ENCODE measurements at places on chromosomes 2 and 18. TPM values are rescaled to one million over a fixed set of nuclear protein-coding genes. Genes with fewer than 3 reads are reported as not detected.

DNA sequence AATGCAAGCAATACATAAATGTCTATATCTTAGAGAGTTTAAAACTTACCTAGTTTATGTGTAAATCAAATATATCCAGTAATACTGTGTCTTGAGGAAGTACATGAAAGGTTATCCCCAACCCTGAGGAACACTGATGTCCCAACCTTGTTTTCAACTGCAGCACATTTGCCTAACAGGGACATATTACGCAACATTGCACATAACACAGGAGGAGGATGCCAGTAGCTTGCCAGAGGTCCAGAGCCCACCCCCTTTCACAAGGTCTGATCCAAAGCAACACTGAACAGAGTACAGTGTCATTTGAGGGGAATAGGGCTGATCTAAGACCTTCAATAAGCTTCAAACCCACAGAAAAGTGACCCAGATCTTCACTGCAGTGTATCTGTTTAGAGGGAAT, 678.5 kb downstream of the ARHGAP15 start:
- H3K4me1 ChIP-seq = no peaks in the 10 kb centered on the region
- H3K36me3 ChIP-seq = no peaks in the 10 kb centered on the region
- no peaks in the 10 kb centered on the region for H3K27me3 ChIP-seq
- H3K4me3 ChIP-seq = no peak overlapping the region
- peak; percentile 28 for DNase-seq

GRCh38 chr2:237473878-237474441, 13.1 kb upstream of the MLPH start:
- H3K4me1 ChIP-seq = peaks cover 52% of the 10 kb centered on the region
- no peaks in the 10 kb centered on the region for H3K27me3 ChIP-seq
- peak; percentile 67 for DNase-seq
- H3K4me3 ChIP-seq = peak overlapping the region; percentile 64
- no peaks in the 10 kb centered on the region for H3K36me3 ChIP-seq

The GLS gene
- total RNA-seq = 126 TPM

The FAM237A gene
- total RNA-seq = not detected

DNA sequence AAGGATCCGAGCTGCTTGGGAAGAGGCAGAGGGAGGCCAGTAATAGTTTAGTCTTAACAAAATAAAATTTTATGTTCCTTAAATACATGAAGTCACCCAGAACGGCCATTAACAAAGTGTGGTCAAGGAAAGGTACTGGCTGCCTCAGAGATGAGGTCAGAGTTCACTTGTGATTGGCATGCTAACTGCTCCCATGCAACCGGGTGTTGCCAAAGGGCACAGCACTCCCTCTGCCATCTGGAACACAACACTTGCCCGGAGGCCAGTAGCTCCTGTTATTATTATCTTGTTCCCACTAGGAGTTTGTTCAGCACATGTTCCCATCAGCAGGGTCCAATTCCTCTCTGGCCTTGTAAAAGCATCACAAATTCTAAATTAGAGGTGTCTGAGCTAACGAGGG, 207.0 kb downstream of the CYP26B1 start:
- no peak for DNase-seq
- H3K36me3 ChIP-seq = no peaks in the 10 kb centered on the region

- no peaks in the 10 kb centered on the region for H3K4me1 ChIP-seq
- H3K27ac ChIP-seq = no peak overlapping the region
- no peak for DNase-seq
- H3K27me3 ChIP-seq = no peaks in the 10 kb centered on the region
- H3K4me3 ChIP-seq = no peak overlapping the region
Measured at GRCh38 chr2:15858466-15858865, 81.9 kb upstream of the MYCN start.

- peak; percentile 14 for DNase-seq
- peaks cover 65% of the 10 kb centered on the region for H3K36me3 ChIP-seq
- H3K4me1 ChIP-seq = peaks cover 2% of the 10 kb centered on the region
- H3K27ac ChIP-seq = no peak overlapping the region
Measured at GRCh38 chr2:233471291-233472035, 95.1 kb downstream of the USP40 start.

DNA sequence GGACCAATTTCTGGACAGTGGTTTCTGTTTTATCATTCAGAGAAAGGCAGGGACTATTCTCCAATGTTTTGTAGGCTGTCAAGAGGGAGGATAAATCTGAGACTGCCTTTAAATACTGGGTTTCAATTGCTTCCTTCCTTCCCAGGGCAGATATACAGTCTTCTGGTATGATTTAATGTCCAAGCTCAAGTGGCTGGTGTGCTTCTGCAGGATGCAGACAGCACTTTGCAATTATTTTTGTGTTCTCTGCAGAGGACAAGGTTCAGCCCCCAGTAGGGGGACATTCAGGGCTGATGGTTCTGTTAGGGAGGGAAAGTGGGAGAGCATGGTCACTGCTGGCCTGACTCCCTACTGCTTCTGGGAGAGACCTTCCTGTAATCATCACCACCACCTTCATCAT, 4.6 kb upstream of the BOD1L2 start:
- no peaks in the 10 kb centered on the region for H3K27me3 ChIP-seq
- no peak for DNase-seq
- H3K27ac ChIP-seq = no peak overlapping the region
- no peaks in the 10 kb centered on the region for H3K36me3 ChIP-seq
- H3K4me3 ChIP-seq = no peak overlapping the region

- H3K4me1 ChIP-seq = no peaks in the 10 kb centered on the region
- H3K27me3 ChIP-seq = no peaks in the 10 kb centered on the region
- H3K36me3 ChIP-seq = no peaks in the 10 kb centered on the region
- DNase-seq = no peak
- no peak overlapping the region for H3K4me3 ChIP-seq
- no peak overlapping the region for H3K27ac ChIP-seq
Measured at GRCh38 chr18:49029628-49030027, 78.9 kb upstream of the SMAD7 start.

The SPATA3 gene
- not detected for total RNA-seq

GRCh38 chr18:66724664-66725356, 120.9 kb upstream of the CDH19 start:
- H3K4me3 ChIP-seq = no peak overlapping the region
- no peaks in the 10 kb centered on the region for H3K27me3 ChIP-seq
- no peak overlapping the region for H3K27ac ChIP-seq

The VIL1 gene
- not detected for total RNA-seq

- H3K27ac ChIP-seq = no peak overlapping the region
- DNase-seq = no peak
- H3K4me1 ChIP-seq = no peaks in the 10 kb centered on the region
- H3K36me3 ChIP-seq = no peaks in the 10 kb centered on the region
- H3K27me3 ChIP-seq = no peaks in the 10 kb centered on the region
Measured at GRCh38 chr2:98944775-98945174, 8.8 kb upstream of the CRACDL start.

The DPYSL5 gene
- not detected for total RNA-seq

The SERPINB10 gene
- total RNA-seq = not detected

The PLGLB2 gene
- 7.1 TPM for total RNA-seq

GRCh38 chr2:178394859-178395258, 56.1 kb downstream of the PRKRA start:
- H3K27ac ChIP-seq = no peak overlapping the region
- H3K4me1 ChIP-seq = no peaks in the 10 kb centered on the region
- H3K27me3 ChIP-seq = no peaks in the 10 kb centered on the region
- no peak overlapping the region for H3K4me3 ChIP-seq
- no peak for DNase-seq

DNA sequence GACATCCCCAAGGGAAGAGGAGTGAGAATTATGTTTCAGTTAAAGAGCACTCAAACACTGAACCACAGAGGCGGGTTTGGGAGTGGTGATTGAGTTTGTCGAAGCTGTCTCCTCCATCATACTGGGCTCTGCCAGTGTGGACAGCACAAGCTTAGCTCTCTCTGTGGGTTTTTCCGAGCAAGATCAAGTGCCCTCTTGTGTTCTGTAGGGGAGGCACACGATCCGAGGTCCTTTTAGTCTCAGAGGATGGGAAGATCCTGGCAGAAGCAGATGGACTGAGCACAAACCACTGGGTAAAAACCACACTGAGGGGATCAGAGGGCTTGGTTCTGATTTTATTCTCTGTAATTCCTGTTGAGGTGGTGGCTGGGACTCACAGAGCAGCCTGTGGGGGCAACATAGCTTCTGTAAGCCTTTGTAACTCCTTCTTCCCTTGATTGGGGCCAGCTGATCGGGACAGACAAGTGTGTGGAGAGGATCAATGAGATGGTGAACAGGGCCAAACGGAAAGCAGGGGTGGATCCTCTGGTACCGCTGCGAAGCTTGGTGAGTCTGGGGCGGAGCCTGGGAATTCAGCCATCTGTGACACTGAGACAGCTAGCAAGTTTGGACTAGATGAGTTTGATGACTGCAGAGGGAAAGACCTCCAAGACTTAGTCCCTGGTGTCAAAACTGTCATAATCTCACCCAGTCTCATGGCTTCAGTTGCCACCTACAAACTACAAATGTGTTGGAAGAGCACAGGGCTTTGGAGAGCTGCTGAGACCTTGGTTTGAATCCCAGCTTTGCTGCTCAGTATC, 2.0 kb downstream of the NAGK start:
- peaks cover 36% of the 10 kb centered on the region for H3K36me3 ChIP-seq
- no peak overlapping the region for H3K27ac ChIP-seq
- no peaks in the 10 kb centered on the region for H3K27me3 ChIP-seq
- DNase-seq = no peak

DNA sequence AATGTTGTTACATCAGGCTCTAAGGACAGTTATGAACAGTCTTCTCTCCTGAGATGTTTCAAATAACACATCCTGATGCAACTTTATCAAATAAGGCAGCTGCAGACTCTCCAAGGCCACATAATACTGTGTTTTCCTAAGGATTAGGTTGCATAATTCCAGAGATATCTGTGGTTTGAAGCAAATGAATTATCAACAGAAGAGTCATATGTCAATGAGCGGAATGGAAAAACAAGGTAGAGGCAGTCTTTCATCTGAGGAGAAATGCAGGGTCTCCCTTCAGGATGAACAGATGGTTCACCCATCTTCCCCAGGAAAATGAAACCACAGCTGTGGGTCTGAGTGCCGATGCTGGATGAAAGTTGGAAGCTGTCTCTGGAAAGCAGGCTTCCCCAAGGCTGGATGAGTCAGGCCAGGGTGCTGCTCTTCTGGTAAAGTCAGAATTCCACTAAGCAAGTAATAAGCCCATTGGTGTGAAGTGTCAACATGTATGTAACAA, 22.2 kb downstream of the LYG1 start:
- H3K4me3 ChIP-seq = no peak overlapping the region
- no peaks in the 10 kb centered on the region for H3K36me3 ChIP-seq
- H3K4me1 ChIP-seq = no peaks in the 10 kb centered on the region
- DNase-seq = no peak

The C1QL2 gene
- not detected for total RNA-seq

- H3K27ac ChIP-seq = no peak overlapping the region
- no peaks in the 10 kb centered on the region for H3K27me3 ChIP-seq
- H3K4me3 ChIP-seq = no peak overlapping the region
- DNase-seq = no peak
- H3K4me1 ChIP-seq = no peaks in the 10 kb centered on the region
- H3K36me3 ChIP-seq = no peaks in the 10 kb centered on the region
Measured at GRCh38 chr2:235160281-235160810, 208.5 kb downstream of the SH3BP4 start.

The CD8A gene
- total RNA-seq = 4.7 TPM

The ATAD2B gene
- 17.8 TPM for total RNA-seq

DNA sequence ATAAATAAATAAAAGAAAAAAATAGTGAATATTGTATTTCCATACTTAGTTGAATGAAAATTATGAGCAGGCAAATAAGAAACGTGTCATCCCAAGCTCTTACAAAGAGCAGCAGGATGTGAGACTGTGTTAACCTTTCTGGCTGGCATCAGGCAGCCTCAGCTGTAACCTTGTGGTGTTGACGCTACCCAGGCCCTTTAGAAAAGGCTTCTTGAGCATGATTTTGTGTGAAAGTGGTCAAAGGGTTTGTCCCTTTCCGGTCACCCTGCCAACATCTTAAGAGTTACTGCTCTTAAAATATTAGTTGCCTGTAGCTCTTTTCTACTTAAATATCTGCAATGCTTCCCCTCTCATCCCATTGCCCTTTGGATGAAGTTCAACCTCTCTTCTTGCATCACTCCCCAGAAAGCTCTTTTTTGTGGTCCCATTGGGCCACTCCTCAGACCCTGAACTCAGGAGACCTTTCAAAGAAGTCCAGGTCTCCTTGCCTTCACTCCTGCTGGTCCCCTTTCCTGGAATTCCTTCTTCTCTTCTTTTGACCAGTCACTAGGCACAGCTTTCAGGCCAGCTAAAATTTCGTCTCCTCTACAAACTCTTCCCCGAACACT, 35.0 kb downstream of the RHOB start:
- no peak for DNase-seq
- peaks cover 10% of the 10 kb centered on the region for H3K4me1 ChIP-seq
- no peak overlapping the region for H3K27ac ChIP-seq
- H3K27me3 ChIP-seq = no peaks in the 10 kb centered on the region
- H3K4me3 ChIP-seq = no peak overlapping the region

The TAF4B gene
- 9.7 TPM for total RNA-seq

The ACVR1C gene
- total RNA-seq = not detected

DNA sequence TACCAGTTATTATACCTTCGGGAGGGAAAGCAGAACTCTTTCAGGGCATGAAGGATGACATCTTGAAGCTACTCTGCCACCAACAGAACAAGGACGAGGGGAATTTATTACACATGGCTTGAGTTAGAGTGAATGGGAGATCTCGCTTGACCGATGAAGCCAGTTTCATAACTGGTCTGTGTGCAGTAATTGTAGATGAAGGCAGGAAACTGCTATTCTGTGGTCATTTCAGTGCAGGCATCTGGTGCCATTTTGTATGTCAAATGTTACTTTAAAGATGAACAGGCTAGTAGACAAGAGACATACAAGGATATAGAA, 20.5 kb downstream of the GREB1 start:
- H3K27me3 ChIP-seq = no peaks in the 10 kb centered on the region
- DNase-seq = no peak
- no peaks in the 10 kb centered on the region for H3K4me1 ChIP-seq
- H3K36me3 ChIP-seq = no peaks in the 10 kb centered on the region
- no peak overlapping the region for H3K27ac ChIP-seq

GRCh38 chr2:5021136-5021535, 671.0 kb upstream of the SOX11 start:
- DNase-seq = no peak
- H3K27ac ChIP-seq = no peak overlapping the region
- H3K36me3 ChIP-seq = no peaks in the 10 kb centered on the region
- no peak overlapping the region for H3K4me3 ChIP-seq

GRCh38 chr2:176174382-176174823, 14.1 kb upstream of the HOXD1 start:
- H3K4me1 ChIP-seq = peaks cover 13% of the 10 kb centered on the region
- H3K27me3 ChIP-seq = no peaks in the 10 kb centered on the region
- no peaks in the 10 kb centered on the region for H3K36me3 ChIP-seq

GRCh38 chr18:25231327-25231691, 120.7 kb downstream of the ZNF521 start:
- no peaks in the 10 kb centered on the region for H3K27me3 ChIP-seq
- no peak for DNase-seq
- peak overlapping the region; percentile 71 for H3K27ac ChIP-seq
- no peaks in the 10 kb centered on the region for H3K36me3 ChIP-seq
- peaks cover 52% of the 10 kb centered on the region for H3K4me1 ChIP-seq

DNA sequence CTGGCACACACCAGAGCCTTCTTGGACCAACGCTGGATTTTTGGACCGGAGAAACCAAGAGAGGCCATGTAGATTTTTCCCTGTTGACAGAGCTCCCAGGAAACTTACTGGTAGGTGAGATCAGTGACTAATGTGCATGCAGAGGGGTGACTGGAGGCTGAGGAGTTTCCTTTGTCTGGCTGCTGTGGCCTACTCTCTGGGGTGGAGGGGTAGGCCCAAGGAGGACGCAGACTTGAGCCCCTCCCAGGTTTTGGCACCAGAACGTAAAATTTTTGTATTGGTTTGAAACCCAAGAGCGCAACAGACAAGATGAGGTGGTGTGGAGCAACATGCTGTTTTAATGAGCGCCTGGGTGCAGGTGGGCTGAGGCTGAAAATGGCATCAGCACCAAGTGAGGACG, 59.2 kb downstream of the KYNU start:
- no peak overlapping the region for H3K27ac ChIP-seq
- H3K4me1 ChIP-seq = no peaks in the 10 kb centered on the region
- no peaks in the 10 kb centered on the region for H3K27me3 ChIP-seq
- DNase-seq = no peak
- no peak overlapping the region for H3K4me3 ChIP-seq

The BCL2L11 gene
- total RNA-seq = 14.8 TPM

The C18orf54 gene
- total RNA-seq = 1.1 TPM

All from upper lobe of left lung (tissue), 6 donors.